ENCODE measurements at places on chromosomes 6 and 20.

GRCh38 chr6:137823826-137824555 is 43.1 kb upstream of the TNFAIP3 start:
- peaks cover 3% of the 10 kb centered on the region for H3K4me1 ChIP-seq
- H3K36me3 ChIP-seq, result no peaks in the 10 kb centered on the region
- H3K27ac ChIP-seq, result no peak overlapping the region
- no peak for DNase-seq

DNA sequence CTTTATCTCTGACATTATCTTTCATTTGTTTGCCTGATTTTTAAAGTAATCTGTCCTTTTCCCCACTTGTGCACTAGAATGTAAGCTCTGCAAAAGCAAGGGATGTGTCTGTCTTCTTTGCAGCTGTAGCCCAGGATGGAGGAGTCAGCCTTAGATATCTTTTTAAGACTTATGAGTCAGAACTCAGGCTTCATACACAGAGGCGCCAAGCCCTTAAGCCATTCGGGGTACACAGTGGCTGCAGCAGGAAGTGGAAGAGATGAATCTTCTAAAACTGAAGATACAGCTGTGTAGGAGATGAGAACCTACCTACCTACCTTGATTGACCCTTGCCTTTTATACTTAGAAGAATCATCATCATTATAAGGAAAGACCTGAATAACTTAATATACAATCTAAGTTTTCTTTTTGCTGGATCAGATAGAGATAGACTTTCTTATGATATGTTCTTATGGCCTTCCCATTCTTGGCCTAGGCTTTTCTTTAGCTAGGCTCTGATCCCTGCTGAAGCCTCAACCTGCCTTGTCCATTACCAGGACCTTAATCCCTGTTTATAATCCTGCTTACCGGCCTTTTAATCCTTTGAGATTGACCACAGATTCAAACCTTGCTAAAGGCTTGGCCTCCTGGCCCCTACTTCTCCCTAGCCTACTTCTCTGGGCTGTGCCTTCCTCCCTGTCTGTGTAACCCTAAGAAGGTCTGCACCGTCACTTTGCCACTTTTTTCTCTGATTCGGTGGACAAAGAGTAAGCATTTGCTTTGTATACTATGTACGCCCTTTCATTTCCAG is 304.5 kb downstream of the PRL start:
- no peak for DNase-seq
- no peak overlapping the region for H3K4me3 ChIP-seq
- H3K27ac ChIP-seq, result no peak overlapping the region
- H3K36me3 ChIP-seq, result no peaks in the 10 kb centered on the region
- no peaks in the 10 kb centered on the region for H3K27me3 ChIP-seq

DNA sequence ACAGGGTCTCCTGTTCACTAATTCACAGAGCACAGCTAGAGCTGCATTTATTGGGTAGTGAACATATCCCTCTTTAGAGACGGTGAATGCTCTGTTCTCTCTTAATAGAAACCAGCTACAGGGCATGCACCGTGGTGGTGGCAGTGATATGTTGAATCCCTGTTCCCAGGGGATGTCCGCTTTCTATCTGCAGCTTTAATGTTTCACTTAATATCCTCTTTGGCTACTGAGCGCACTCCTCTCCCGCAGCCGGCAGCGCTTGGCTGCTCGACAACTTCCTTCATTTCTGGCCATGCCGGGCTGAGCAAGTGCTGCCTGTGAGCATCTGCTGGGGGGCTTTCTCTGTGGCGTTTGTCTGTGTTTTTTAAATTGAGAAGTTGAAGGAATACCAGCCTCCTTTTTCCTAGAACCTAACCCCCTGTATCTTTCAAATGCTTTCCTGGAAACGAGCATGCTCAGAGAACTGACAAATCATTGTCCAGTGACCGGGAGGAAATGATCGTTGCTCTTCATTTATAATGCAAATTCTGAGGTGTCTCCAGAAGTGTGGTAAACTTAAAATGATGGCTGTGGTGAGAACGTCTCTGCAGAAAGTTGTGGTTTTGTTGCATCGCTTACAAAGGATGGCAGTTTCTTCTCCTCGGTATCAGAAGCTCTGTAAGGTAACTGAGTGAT is 297.9 kb downstream of the UTRN start:
- H3K4me1 ChIP-seq, result peaks cover 10% of the 10 kb centered on the region
- H3K4me3 ChIP-seq, result peak overlapping the region; percentile 1
- peak; percentile 84 for DNase-seq
- peaks cover 9% of the 10 kb centered on the region for H3K36me3 ChIP-seq
- no peaks in the 10 kb centered on the region for H3K27me3 ChIP-seq
- H3K27ac ChIP-seq, result no peak overlapping the region

DNA sequence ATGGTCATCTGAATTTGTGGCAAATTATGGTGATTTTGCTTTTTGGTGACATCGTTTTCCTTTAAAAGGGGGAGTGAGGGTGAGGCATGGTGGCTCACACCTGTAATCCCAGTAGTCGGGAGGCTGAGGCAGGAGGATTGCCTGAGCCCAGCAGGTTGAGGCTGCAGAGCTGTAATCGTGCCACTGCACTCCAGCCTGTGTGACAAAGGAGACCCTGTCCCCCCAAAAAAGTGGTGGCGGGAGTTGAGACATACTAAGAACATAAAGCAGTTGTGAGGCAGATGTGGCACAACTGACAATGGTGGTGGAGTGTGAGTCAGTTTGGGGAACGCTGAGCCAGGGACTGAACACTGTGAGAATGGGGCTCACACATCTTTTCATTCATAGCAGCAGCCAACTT is 45.5 kb downstream of the ADNP start:
- DNase-seq, result no peak
- no peaks in the 10 kb centered on the region for H3K4me1 ChIP-seq

GRCh38 chr6:141988954-141989705 is 143.6 kb upstream of the GJE1 start:
- no peak for DNase-seq
- no peaks in the 10 kb centered on the region for H3K4me1 ChIP-seq
- no peak overlapping the region for H3K4me3 ChIP-seq
- no peak overlapping the region for H3K27ac ChIP-seq
- H3K36me3 ChIP-seq, result no peaks in the 10 kb centered on the region
- H3K27me3 ChIP-seq, result no peaks in the 10 kb centered on the region

DNA sequence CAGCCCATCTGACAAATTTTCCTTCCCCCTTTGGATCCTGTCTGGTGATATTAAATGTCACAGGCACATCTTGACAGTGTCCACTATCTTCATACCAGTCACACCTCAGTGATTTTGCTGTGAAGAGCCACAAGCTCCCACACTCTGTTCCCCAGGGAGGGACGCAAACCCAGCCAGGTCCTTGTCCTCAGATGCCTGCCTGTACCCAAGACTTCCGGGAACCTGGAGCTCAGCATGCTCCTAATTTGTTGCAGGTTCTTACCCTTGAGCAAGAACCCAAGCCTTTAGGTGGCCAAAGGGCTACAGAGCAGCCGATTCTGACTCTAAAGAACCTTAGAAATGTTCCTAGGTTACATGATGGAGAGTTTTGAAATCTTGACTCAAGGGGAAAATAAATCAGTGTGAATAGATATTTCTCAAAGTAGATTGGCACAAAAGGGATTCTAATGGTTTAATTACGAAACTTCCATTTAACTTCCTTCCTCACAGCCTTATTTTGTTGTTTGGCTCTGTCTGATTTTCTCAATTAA is 66.2 kb upstream of the MTHFD1L start:
- DNase-seq, result no peak
- H3K27ac ChIP-seq, result no peak overlapping the region
- no peaks in the 10 kb centered on the region for H3K36me3 ChIP-seq
- no peak overlapping the region for H3K4me3 ChIP-seq
- no peaks in the 10 kb centered on the region for H3K4me1 ChIP-seq
- no peaks in the 10 kb centered on the region for H3K27me3 ChIP-seq

GRCh38 chr20:62829231-62830230 is 12.7 kb downstream of the COL9A3 start:
- peaks cover 28% of the 10 kb centered on the region for H3K4me1 ChIP-seq
- no peak overlapping the region for H3K27ac ChIP-seq
- DNase-seq, result no peak
- no peaks in the 10 kb centered on the region for H3K36me3 ChIP-seq
- no peak overlapping the region for H3K4me3 ChIP-seq

GRCh38 chr6:148835920-148836441 is 89.2 kb downstream of the UST start:
- H3K27me3 ChIP-seq, result no peaks in the 10 kb centered on the region
- H3K27ac ChIP-seq, result no peak overlapping the region
- H3K4me1 ChIP-seq, result no peaks in the 10 kb centered on the region
- H3K36me3 ChIP-seq, result no peaks in the 10 kb centered on the region
- no peak for DNase-seq

- H3K27me3 ChIP-seq, result no peaks in the 10 kb centered on the region
- no peaks in the 10 kb centered on the region for H3K4me1 ChIP-seq
- no peaks in the 10 kb centered on the region for H3K36me3 ChIP-seq
Observed at GRCh38 chr6:44029444-44030185, 97.6 kb downstream of the MRPL14 start.

DNA sequence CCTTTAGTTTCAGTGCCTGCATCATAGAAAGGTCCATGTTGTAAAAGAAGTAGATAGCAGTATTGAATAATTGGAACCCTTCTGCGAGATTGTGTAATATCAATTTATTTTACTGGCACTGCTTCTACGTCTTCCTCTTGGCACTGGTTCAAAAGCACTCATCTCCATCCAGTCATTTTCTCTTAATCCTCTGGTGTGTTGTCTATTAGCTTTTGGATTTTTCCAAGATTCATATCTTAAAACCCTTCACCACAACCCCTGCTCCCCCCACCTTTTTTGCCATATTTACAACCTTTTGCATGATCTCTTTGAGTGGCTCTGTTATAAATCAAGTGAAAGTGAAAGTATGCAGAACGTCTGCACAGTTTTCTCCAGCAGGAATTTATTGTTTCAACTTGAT is 76.6 kb upstream of the HSF2 start:
- H3K4me3 ChIP-seq, result peak overlapping the region; percentile 27
- DNase-seq, result peak; percentile 3
- no peaks in the 10 kb centered on the region for H3K36me3 ChIP-seq
- H3K27ac ChIP-seq, result no peak overlapping the region
- peaks cover 2% of the 10 kb centered on the region for H3K4me1 ChIP-seq

- H3K36me3 ChIP-seq, result no peaks in the 10 kb centered on the region
- H3K27me3 ChIP-seq, result no peaks in the 10 kb centered on the region
- H3K4me3 ChIP-seq, result no peak overlapping the region
- no peak overlapping the region for H3K27ac ChIP-seq
- no peaks in the 10 kb centered on the region for H3K4me1 ChIP-seq
Observed at GRCh38 chr6:67345946-67346345, 1289.1 kb upstream of the ADGRB3 start.

GRCh38 chr6:144145541-144145940 is 4.8 kb upstream of the STX11 start:
- H3K27me3 ChIP-seq, result no peaks in the 10 kb centered on the region
- H3K4me3 ChIP-seq, result no peak overlapping the region
- no peak for DNase-seq
- H3K36me3 ChIP-seq, result no peaks in the 10 kb centered on the region
- no peaks in the 10 kb centered on the region for H3K4me1 ChIP-seq

DNA sequence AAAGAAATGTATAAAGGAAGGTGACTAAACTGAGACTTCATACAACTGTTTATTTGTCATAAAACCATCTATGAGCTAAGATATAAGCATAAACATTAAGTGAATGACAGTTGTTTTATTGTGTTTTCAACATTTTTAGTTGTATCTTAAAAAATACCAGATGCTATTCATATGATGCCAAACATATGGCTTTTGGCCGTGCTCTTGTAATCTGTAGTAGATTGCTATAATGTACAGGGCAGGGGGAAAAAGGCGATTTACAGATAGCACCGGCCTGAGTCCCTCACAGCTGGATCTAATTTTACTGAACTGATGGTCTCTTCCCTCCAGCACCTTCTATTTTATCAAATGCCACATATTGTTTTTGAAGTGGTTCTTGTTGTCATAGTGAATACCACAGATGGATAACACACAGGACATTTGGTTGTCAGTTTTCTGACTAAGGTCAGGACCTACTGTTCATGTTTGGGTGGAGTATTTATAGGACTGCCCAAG is 48.2 kb downstream of the CENPW start:
- DNase-seq, result peak; percentile 24
- H3K27me3 ChIP-seq, result no peaks in the 10 kb centered on the region
- H3K4me1 ChIP-seq, result no peaks in the 10 kb centered on the region

DNA sequence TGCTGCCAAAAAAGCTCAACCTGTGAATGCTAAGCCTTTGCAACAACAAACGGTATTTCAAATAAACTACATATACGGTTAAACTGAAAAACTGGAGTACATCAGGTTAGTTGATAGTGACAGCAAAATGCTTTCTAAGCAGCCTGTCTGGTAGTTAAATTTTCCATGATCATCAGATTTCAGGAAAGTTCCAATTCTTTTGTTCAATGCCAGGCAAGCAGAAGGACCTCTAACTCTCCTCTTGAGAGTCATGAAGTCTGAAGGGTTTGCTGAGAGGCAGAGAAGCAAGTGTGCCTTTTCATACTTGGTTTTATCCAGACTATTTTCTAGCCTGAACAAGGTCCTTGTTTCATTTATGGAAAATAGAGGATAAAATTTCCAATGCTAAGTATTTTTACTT is 4.5 kb downstream of the FLRT3 start:
- no peaks in the 10 kb centered on the region for H3K4me1 ChIP-seq
- H3K4me3 ChIP-seq, result peak overlapping the region; percentile 12
- no peak overlapping the region for H3K27ac ChIP-seq
- H3K27me3 ChIP-seq, result no peaks in the 10 kb centered on the region
- no peak for DNase-seq
- no peaks in the 10 kb centered on the region for H3K36me3 ChIP-seq

DNA sequence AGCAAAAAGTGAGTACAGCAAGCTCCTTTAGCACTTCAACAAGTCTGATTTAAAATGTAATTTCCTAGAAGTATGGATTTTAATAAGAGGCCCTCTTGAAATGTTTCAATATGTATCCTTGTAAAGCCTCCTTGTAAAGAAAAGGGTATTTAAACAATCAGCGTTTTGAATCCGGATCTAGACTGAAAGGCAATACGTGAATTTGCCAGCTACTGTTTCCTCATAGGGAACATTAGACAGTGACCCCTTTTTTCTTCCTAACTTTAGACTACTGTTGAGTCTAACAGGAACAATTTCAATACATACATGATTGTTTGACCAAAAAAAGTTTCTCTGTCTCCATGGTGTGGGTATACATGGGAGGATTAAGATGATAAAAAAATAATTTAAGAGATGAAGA is 395.0 kb downstream of the TFAP2A start:
- H3K36me3 ChIP-seq, result no peaks in the 10 kb centered on the region
- no peak for DNase-seq
- no peaks in the 10 kb centered on the region for H3K4me1 ChIP-seq
- H3K27me3 ChIP-seq, result no peaks in the 10 kb centered on the region
- H3K4me3 ChIP-seq, result no peak overlapping the region

GRCh38 chr6:158717341-158718330 is 67.8 kb downstream of the SYTL3 start:
- DNase-seq, result no peak
- no peaks in the 10 kb centered on the region for H3K36me3 ChIP-seq

DNA sequence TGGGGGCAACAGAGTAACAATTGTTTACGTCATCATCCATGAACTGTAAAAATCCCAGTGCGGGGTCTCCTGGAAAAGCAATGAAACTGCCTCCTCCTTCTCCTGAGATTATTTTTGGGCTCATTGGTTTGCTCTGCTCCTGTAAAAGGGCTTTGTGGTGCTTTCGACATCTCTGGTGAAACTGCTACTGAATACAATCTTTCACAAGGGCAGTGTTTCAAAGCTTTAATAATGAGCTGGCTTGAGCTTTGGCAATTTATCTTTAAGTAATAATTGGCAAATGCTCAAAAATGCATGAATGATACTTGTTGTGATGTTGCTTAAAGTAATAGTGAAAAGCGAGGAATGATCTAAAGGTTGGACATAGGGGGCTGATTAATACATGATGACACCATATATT is 43.5 kb upstream of the ENPP1 start:
- DNase-seq, result no peak
- H3K4me3 ChIP-seq, result no peak overlapping the region
- no peaks in the 10 kb centered on the region for H3K27me3 ChIP-seq
- no peaks in the 10 kb centered on the region for H3K36me3 ChIP-seq
- no peaks in the 10 kb centered on the region for H3K4me1 ChIP-seq
